ENCODE measurements at places on chromosomes 5 and 9.
A peak's percentile ranks its signal among the peaks of the same experiment; 100 is the strongest.

- DNase-seq: no peak
Measured at GRCh38 chr5:17713301-17713700, 79.0 kb downstream of the TAF11L14 start.

DNA sequence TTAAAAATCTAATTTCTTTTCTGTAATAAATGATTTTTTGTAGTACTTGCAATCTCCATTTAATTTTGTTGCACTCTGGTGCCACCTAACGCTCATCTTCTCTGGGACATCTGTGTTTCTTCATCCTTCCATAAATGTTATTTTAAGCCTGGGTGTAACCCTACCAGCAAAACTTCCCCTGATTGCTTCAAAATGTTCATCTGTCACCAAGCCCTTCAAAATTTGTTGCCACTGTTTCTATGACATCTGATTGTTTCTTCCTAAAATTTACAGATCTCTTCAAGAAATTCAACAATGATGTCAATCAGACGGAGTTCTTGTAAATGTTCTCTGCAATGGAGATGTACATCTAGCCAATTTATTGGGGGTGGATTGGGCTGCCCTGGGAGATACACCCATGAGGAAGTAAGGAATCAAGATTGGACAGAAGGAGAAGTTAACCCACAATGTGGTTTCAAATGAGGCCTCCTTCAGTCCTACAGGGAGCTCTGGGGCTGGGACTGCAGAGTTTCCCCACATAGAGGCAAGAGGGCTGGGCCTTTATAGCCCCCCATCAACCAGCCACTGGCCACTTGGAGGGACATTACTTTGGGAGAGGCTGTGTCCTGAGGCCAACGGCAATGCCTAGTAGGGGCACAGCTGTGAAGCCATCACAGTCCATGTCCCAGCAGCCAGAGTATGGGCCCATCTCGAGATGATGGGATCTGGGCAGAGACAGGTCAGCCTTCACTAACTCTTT lies 23.3 kb downstream of the MCTP1 start:
- peak; percentile 22 for DNase-seq

DNA sequence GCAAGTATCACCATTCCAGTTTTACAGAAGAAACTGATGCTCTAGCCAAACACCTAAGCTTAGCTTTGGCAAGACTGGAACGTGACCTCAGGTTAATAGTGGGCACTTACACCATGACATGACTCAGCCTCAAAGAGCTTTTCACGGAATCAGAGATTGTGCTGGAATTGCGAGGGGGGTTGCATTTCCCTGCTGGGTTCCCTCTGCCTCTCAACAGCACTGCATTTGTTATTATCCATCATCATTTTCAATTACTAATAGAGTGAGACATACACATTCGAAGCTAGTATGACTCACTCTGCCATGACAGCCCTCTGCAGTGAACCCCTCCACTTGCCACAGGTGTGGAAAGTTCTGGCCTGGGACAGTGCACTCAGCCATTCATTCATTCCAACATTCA lies 8.0 kb downstream of the SPOCK1 start:
- DNase-seq: peak; percentile 61

DNA sequence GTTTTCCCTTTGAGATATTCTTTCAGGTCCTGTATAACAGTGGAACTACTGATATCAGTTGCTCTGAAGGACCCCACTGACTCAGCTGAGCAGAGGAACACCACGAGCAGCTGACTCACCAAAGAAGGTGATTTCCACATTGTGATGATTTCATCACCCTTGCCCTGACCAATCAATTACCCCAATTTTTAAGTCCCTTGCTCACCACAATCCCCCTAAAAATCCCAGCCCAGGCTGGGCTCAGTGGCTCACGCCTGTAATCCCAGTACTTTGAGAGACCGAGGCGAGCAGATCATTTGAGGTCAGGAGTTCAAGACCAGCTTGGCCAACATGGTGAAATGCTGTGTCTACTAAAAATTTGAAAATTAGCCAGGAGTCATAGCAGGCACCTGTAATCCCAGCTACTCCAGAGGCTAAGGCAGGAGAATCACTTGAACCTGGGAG lies 125.3 kb upstream of the ABCA1 start:
- peak; percentile 86 for DNase-seq

GRCh38 chr9:98707166-98708102 lies 1.3 kb downstream of the GABBR2 start:
- peak; percentile 83 for DNase-seq

- DNase-seq: no peak
Measured at GRCh38 chr5:139895647-139896046, 100.0 kb downstream of the PSD2 start.

GRCh38 chr9:88476491-88477271 lies 58.3 kb upstream of the NXNL2 start:
- DNase-seq: peak; percentile 54

GRCh38 chr5:108024986-108025385 lies 354.2 kb upstream of the EFNA5 start:
- DNase-seq: no peak

- DNase-seq: no peak
Measured at GRCh38 chr5:79237740-79238560, 2.0 kb downstream of the JMY start.

DNA sequence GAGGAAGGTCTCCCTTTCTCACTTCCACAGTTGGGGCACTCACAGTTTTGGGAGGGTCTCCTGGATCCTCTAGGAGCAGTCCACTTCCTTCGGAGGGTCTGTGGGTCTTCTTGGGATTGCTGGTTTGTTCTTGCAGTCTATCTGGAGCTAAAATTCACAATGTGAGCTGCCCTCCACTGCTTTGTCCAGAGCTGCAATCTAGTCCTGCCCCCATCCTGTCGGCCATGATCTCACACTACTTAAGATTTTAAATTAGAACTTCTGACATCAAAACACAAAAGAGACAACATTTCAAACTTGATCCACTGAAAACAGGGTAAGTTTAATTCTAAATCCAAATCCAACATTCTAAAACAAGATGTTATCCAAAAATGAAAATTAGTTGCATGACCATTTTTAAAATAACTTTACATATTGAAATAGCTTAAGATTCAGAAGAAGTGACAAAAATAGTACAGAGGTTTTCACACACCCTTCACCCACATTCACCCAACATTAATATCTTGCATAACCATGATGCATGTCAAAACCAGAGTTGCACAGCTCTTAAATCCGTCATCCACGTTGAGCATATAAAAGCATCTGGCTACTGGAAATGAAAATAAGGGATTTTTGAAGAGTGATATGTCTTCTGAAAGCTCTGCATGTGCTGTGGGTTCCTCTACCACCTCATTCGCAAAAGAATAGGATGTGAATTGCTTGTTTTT lies 113.7 kb upstream of the EPB41L4A start:
- DNase-seq: no peak

- no peak for DNase-seq
Measured at GRCh38 chr9:126794441-126794840, 10.4 kb upstream of the ZBTB43 start.

- no peak for DNase-seq
Measured at GRCh38 chr5:71907608-71908145, 188.6 kb downstream of the CARTPT start.

DNA sequence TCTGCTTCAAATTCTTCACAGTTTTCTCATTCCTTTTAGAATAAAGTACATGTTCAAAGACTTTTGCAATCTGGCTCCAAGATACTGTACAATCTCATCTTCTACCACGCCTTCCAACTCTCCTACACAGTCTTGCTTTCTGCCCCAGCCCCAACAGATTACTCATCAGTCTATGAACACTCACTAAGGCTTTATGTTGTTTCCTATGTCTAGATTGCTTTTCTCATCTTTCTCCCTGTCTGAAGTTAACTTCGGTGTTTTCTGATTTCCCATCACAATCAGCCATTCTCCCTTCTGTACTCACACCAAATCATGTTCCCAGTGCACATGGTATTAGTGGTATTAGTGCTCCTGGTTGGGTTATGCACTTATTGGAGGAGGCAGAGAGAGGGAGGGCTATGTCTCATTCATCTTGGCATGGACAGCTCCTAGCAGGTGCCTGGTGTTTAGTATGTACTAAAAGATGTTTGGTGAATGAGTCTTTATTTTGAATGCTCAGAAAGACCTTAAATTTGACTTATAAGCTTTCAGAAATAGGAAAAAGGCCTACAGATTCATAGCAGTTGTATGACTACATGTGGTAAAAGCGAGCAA lies 44.0 kb upstream of the ZNF608 start:
- peak; percentile 37 for DNase-seq

- peak; percentile 10 for DNase-seq
Measured at GRCh38 chr9:18569941-18570630, 96.1 kb downstream of the ADAMTSL1 start.

- no peak for DNase-seq
Measured at GRCh38 chr9:134230092-134230941, 66.0 kb upstream of the RNU6ATAC start.

DNA sequence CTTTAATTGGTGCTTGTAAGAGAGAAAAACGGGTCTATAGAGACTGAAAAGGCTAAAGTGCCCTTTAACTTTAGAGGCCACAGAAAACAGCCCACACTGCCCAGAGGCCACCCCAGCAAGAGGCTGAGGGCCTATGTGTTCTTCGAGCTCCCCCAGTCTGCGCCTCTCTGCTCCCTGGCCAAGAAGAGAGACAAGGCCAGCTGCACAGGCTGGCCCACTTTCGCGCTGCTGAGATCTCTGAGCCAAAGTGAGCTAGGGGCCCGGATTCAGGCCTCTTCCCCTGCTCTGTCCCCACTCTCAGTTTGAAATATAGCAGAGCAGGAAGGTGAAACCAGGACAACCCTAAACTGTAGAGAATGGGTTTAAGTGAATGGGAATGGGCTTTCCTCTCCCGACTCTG lies 132.0 kb upstream of the TRIM32 start:
- DNase-seq: no peak

DNA sequence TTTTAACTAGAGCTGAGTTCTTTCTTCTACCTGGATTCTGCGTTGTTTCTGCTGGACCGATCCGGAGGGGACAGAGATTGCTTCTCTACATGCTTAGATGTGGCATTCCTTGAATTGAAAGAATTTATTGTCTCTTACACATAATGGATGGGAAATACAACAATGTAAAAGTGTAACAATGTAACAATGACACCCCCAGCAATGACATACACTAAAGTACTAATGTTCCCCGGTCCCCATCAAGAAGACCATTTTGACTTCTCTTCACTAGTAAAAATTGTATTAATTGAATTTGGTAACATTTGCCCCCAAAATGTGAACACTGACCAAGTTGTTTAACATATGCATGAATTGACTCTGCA lies 760.2 kb downstream of the TAF11L14 start:
- no peak for DNase-seq

DNA sequence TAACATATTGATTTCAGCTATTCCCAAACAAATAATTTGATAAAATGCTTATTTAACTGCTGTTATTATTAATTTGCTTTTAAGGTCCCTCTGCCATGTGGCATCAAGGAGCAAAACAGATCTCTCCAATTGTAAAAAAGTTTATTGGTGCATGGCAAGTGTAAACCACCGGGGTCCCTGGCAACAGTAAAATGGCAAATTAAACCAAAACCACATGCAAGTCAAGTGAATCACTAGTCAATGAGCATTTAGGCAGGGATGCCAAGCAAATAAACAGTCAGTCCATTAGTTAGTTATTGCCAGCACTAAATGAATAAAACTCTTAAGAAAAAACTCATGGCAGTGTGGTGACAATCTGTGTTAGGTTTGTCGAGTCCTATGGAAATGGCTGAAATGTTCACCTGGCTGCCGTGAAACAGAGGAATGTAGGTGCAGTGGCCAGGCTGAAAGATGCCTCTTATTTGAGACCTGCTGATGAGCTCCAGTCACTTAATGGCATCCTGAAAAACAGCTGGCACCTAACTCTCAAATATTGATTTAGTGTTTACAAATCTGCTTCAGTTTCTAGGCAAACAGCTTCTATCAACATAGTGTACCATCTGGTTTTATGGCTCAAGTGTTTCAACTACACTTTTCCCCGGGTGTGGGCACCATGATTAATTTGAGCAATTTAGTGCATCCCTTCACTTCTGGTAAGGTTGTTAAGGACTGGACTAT lies 296.5 kb upstream of the ITGA1 start:
- no peak for DNase-seq

DNA sequence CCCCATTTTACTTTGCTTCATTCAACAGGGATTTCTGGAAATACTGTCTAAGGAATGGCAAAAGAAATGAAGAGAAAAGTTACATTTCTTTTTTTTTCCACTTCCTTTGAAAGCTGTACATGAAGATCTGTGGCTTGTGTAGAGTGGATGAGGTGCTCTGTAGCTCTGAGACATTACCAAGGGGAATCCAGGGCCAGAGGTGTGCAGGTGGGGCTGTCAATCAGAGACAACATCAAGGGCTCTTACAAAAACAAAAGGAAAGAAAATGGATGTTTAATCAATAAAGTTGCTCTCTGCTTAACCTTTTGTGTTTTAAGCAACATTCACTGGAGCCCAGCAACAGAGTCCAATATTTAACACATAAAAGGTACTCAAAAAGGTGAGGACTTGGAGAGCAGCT lies 391.1 kb downstream of the TMEM38B start:
- no peak for DNase-seq

GRCh38 chr9:132041798-132042197 lies 37.9 kb downstream of the MED27 start:
- DNase-seq: no peak

DNA sequence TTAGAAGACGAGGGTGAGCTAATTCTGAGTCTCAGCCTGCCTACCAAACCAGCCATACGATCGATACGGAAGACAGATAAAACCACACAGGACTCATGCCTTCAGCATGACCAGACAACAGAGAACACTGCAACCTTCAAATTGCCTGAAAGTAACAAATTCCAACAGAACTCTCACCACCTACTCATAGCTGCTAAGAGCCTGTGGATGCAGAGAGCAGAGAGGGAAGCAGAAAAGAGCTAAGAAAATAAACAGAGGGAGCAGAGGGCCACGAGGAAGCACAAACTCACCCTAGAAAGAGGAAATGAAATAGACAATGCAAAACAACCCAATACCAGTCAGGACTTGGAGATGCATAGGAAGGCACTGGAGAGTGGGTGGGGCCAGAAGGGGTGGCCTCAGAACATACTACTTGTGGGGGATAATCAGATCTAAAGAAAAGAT lies 86.7 kb upstream of the TAS2R1 start:
- DNase-seq: peak; percentile 92

GRCh38 chr5:11527652-11528349 lies 376.4 kb downstream of the CTNND2 start:
- DNase-seq: no peak

- no peak for DNase-seq
Measured at GRCh38 chr9:133054194-133054890, 7.4 kb upstream of the CEL start.
